ENCODE measurements at places on chromosomes 12 and 14.
A peak's percentile ranks its signal among the peaks of the same experiment; 100 is the strongest.

GRCh38 chr12:12022306-12022936, 48.3 kb upstream of the BCL2L14 start:
- no peak for DNase-seq

GRCh38 chr14:79581912-79582576, 629.3 kb downstream of the DIO2 start:
- no peak for DNase-seq

DNA sequence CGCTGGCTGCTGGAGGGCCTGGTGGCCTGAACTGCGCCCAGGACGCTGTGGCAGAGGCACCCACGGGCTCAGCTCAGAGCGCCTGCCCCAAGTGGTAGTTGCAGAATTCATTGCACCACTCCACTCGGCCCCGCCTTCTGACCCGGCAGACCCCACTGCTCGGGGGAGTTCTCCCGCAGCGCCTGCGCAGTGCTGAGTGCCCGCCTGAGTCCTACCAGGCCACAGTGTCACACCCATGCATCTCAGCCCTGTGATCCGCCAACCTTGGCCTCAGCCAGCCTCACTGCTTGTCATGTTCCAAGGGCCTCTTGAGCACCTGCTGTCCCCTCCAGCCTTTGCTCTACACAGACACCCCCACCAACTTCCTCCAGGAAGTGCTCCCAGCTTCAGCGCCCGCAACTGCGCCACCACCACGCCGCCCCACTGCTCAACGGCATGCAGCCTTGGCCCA, 12.2 kb downstream of the DEGS2 start:
- DNase-seq, result peak; percentile 33

DNA sequence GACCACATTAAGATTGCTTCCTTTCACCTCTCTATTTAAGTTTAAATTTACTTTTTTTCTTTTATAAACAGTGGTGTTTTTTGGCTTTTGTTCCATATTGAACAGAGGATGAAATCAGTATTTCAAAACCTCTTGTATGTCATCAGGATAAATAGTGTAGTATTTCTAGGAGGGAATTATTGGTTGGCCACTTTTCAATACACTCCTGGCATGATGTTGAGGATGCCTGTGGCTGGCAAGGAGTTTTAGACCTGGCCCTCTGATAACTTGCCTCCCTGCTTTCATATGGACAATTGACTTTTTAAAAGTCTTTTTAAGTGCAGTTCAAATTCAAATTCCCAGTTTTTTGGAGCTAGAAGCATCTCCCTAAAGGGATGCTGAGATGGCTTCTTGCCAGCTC, 9.8 kb downstream of the TMTC2 start:
- DNase-seq, result no peak

- no peak for DNase-seq
Measured at GRCh38 chr14:89899917-89900663, 54.4 kb downstream of the EFCAB11 start.

- peak; percentile 23 for DNase-seq
Measured at GRCh38 chr12:12714276-12715021, 2.7 kb upstream of the CDKN1B start.

Data from activated CD4-positive, CD25-positive, alpha-beta regulatory T cell (primary cell).